ENCODE measurements at places on chromosomes 6 and 20. TPM values are rescaled to one million over a fixed set of nuclear protein-coding genes. Genes with fewer than 3 reads are reported as not detected.

Gene OOEP
- not detected for total RNA-seq

GRCh38 chr6:39157511-39157910 lies 42.5 kb upstream of the SAYSD1 start:
- no peak for DNase-seq

DNA sequence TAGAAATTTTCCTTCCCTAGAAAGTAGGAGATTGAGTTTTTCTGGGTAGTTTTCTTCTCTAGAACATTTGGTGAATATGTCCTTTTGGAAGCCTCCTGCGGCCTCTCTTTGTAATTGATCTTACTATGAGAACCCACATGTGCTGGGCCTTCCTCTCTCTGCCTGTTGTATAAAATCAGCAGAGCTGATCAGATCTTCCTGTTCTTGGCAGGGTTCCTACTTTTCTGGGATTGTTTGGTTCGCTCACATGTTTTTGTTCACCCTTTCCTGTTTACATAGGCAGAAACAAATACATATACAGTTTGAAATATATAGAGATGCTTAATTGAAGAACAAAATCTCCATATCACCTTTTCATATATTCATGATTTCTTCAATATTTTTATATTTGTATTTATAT lies 57.8 kb downstream of the IL22RA2 start:
- no peak for DNase-seq

DNA sequence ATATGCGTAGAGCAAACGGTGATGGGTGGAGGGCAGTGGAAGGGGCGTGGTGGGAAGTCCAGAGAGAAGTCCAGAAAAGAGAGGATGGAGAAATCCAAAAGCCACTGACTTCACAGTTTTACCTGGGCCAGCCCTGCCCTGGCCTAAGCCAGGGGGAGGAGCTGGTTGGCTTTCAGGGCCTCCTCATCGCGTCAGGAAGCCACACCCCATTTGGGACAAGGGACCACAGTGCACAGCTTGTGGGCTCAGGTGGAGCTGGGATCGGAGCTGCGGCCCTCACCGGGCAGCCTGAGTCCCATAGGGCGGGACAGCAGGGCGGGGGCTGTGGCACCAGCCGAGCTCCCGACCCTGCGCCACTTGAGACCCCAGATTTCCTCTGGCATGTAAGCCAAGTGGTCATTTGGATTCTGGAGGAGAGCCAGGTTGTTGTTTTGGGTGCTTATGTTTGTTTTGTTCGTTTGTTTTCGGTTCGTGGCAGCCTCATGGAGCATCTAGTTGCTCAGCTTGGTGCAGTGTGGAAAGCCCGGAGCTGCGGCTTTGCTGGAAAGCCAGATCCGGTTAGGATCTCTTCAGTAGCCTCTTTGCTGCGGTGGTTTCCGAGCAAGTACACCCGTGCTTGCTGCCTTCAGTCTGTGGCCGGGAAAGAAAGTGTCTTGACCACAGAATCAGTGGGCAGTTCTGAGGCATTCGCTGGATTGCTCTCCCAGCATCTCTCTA lies 42.2 kb downstream of the RIOK1 start:
- DNase-seq: no peak

Gene CLPSL2
- not detected for total RNA-seq

Gene ZSCAN26
- total RNA-seq: 34.7 TPM
